ENCODE measurements at places on chromosomes 3 and 15.

GRCh38 chr3:136817448-136817847, 1.5 kb upstream of the SLC35G2 start:
- no peak for DNase-seq

DNA sequence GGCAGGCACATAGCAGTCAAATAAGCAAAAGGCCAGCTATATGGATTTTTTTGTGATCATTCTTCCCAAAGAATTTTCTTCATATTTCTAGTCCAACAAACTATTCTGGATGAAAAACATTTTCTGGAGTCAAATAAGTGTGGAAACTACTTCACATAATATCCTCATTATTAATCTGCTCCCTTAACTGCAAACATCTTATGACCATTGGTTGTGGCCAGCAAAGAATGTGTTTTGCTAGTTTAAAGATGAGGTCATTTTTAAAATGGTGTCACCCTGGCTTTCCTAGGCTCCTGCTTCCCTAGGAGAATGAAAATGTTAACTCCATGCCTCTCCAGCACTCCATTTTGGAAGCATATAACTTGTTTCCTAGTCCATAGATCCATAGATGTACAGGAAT, 118.8 kb downstream of the SST start:
- no peak for DNase-seq

- no peak for DNase-seq
Measured at GRCh38 chr3:54042259-54042823, 80.0 kb upstream of the CACNA2D3 start.

GRCh38 chr15:45106002-45106790, 7.8 kb downstream of the DUOX2 start:
- DNase-seq = no peak

DNA sequence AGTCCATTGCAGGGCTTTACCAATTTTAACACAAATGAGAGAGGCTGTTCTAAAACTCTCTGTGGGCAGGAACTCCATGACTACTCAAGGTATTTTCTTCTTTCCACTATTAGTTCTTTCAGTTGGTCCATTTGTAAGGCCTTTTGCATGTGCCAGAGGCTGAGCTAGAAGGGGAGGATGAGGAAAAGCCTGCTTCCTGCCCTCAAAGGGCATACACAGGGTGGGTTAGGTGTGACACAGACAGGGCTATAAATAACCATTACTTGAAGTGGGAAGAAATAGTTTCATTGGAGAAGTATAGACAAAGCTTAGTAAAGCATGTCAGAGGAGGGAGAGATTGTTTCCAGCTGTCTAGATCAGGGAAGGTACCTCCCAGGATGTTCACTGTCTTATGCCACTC, 52.1 kb upstream of the PRTG start:
- DNase-seq = no peak

DNA sequence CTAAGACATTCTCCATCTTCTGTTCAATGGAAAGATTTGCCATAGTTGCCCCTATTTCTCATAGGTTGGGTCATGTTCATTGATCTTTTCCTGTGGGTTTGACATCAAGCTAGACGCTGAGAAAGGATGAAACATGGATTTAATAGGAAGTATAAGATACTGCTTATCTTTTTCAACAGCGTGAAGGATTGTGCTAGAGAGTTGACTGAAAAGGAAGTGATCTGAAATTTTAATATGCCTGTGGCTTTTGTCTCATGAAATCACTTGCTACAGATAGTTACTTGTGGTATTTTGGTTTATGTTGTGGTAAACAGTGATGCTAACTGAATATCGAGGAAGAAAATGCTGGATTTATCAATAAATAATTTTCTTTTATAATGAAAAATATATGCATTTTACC, 442.9 kb downstream of the EDEM1 start:
- DNase-seq = no peak

- no peak for DNase-seq
Measured at GRCh38 chr15:61264986-61265385, 35.9 kb upstream of the RORA start.

GRCh38 chr15:71109905-71110304, 5.4 kb upstream of the THSD4 start:
- DNase-seq = no peak

DNA sequence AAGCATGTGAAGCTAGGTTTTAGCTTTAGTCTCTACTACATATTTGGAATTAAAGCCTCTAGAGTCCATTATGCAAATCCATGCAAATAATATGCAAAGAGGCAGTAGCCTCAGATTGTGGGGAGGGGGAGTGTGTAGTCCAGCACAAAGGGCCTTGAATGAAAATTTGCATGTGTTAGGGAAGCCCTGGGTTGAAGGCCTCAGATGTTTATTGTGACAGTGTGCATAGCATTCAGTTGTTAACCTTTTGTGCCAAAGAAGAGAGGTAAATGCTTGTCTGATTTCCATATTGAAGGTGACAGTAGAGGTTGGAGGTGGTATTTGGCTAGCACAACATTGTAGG, 24.5 kb upstream of the BFSP2 start:
- DNase-seq = no peak

- no peak for DNase-seq
Measured at GRCh38 chr3:82562896-82563295, 801.5 kb upstream of the GBE1 start.

DNA sequence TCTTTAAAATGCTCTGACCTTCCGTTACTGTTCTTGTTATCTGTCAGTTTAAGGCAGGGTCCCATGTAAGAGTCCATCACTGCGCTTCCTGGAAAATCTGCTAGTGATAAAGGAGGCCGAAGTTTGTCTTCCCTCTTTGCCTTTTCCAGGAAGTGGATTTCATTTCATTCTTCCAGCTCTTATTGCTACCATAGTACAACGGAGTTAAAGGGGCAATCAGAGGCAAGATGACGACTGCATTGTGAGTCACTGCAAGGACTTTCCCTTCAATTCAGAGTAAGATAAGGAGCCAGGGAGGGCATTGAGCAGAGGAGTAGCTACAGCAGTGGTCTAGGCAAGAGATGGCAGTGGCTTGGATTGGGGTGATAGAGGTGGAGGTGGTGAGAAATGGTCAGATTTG, 17.2 kb upstream of the DET1 start:
- DNase-seq = no peak

DNA sequence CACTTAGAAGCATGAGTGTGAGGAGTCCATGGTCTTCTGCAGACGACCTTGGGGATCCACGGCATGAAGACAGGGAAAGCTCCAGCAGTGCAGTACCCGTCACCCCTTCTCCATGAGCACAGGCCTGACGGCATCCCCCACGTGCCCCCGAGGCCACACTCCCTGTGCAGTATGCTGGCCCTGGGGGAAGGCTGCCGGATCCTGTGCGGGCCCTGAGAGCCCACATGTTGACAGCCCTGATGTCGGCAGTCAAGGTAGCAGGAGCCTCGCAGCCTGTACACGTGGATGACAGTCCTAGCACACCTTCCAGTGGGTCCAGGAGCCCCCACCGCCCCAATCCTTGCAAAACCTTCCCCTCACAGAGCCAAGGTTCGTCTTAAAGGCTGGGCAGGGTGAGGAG, 195.3 kb downstream of the ATP10A start:
- DNase-seq = no peak

- DNase-seq = no peak
Measured at GRCh38 chr15:92449476-92449875, 55.8 kb downstream of the ST8SIA2 start.

GRCh38 chr3:89179355-89180001, 72.1 kb downstream of the EPHA3 start:
- no peak for DNase-seq

DNA sequence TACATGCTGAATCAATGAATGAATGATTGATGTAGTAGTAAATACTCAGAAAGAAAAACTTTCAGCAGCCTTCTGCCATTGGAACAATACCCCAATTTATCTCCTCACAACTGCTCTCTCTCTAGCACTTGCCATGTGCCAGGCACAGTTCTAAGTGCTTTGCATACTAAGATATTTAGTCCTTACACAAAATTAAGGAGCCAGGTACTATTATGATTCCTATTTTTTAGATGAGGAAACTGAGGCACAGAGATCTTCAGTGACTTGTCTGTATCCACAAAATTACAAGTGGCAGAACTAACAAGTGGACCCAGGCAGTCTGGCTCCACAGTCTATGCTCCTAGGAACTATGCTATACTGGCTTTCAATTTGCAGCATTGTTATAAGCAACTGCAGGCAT, 279.2 kb downstream of the LSAMP start:
- no peak for DNase-seq

All from NCI-H2107 (cell line).